ENCODE measurements at places on chromosomes 2 and 18.

DNA sequence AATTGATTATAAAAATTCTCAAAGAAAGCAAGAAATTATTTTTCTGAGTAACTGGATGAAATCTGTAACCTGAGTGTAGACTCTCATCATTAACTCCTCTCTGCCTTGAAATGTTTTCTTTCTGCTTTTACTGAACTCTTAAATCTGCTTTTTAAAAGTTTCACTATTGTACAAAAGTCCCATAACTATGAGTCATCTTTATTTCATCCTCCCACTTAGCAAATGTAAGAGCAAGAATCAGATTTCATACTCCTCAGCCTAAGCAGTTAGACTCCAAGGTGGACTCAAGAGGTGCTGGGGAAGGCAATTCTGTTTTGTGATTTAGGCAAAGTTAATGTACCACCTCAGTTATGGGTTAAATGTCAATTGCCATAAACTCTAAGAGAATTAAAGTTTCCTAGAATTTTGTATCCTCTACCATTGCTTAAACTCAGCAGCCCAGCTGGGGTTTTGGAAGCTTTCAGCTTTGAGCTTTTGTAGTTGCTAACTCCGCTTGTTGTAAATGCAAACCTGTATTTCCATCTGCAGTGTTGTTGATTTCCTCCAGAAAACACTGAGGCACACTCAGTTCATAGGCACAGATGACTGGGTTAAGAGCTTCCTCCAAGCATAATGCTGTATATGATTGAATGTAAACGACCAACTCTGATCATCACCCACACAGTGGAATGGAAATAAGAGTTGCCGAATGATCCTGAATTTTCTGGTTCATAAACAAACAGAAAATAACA lies 268.8 kb downstream of the ARHGAP15 start:
- no peak for DNase-seq

DNA sequence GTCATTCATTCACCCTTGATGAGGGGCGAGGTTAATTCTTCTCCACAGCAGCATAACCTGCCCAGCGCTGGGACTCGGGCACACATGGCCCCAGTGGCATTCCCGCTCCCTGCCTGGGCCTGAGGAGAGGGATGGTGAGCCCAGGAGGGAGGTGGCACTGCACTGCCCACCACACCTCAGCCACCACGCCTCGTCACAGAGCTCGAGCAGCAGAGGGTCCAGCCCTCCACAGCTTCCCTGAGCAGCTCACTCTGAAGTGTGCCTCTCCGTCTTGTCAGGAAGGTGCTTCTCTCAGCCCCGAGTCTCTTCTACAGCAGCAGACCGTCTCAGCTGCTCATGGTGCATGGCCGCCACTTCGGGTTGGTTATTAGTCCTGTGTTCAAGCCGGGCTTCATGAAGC lies 34.9 kb downstream of the COA5 start:
- DNase-seq, result no peak

GRCh38 chr2:203451689-203452088 lies 83.4 kb downstream of the RAPH1 start:
- no peak for DNase-seq

GRCh38 chr2:136376798-136377211 lies 258.9 kb upstream of the CXCR4 start:
- DNase-seq, result no peak

- DNase-seq, result no peak
These were observed 131.9 kb downstream of the ATL2 start for GRCh38 chr2:38245114-38245641.
